Heart right ventricle (tissue), 16 donors: ENCODE measurements at places on chromosomes 6 and 20.

GRCh38 chr6:169783401-169783800 is 32.0 kb downstream of the ERMARD start:
- no peak for DNase-seq

DNA sequence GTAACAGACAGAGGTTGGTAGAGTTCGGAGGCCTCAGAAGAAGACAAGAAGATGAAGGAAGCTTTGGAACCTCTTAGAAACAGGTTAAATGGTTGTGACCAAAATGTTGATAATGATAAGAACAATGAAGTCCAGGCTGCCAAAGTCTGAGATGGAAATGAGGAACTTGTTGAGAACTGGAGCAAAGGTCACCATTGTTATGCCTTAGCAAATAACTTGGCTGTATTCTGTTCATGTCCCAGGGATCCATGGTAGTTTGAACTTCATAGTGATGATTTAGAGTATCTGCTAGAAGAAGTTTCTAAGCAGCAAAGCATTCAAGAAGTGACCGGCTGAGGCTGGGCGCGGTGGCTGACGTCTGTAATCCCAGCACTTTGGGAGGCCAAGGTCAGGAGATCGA is 11.1 kb upstream of the LSM14B start:
- DNase-seq: no peak

DNA sequence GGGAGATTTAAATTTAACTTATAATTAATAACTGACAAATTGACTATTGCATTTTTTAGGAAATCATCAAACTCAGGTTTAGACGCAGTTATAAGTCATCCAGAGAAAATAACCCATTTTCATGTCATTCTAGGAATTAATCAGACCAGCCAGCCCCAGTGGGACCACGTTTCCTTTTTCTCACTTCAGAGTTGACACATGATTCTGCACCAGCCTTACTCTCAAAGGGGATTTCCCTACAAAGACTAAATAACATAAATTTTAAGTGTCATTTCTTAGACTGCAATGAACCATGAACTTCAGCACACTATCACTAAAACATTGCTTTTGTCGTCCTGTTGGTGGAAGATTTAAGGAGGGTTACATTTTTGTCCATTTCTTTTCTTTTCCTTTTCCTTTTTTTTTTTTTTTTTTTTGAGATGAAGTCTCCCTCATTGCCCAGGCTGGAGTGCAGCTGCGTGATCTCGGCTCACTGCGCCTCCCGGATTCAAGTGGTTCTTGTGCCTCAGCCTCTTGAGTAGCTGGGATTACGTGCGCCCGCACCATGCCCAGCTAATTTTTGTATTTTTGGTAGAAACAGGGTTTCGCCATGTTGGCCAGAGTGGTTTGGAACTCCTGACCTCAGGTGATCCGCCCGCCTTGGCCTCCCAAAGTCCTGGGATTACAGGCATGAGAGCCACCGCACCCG is 3.6 kb downstream of the IPCEF1 start:
- no peak for DNase-seq

GRCh38 chr6:158717341-158718330 is 67.8 kb downstream of the SYTL3 start:
- no peak for DNase-seq

DNA sequence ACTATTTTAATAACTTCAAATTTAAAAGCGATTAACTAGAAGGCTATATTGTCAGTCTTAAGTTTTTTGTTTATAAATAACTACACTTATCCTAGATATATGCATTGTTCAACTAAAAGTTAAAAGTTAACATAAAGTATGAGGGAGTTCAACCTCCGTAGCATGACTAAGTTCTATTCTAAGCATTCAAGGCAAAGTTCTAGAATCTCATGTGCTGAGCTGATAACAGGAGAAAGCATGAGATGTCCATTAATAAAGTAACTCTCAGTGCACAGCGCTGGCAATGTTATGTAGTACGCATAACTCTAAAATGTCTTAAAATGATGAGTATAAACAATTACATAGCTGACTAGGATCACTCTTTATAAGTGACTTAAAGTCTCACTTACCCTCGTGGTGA is 264.8 kb downstream of the RNGTT start:
- no peak for DNase-seq

- no peak for DNase-seq
These were observed 40.5 kb upstream of the BHLHE23 start for GRCh38 chr20:63047267-63047666.
